Substantia nigra (tissue), 51 donors: ENCODE measurements at places on chromosomes 5 and 9.

DNA sequence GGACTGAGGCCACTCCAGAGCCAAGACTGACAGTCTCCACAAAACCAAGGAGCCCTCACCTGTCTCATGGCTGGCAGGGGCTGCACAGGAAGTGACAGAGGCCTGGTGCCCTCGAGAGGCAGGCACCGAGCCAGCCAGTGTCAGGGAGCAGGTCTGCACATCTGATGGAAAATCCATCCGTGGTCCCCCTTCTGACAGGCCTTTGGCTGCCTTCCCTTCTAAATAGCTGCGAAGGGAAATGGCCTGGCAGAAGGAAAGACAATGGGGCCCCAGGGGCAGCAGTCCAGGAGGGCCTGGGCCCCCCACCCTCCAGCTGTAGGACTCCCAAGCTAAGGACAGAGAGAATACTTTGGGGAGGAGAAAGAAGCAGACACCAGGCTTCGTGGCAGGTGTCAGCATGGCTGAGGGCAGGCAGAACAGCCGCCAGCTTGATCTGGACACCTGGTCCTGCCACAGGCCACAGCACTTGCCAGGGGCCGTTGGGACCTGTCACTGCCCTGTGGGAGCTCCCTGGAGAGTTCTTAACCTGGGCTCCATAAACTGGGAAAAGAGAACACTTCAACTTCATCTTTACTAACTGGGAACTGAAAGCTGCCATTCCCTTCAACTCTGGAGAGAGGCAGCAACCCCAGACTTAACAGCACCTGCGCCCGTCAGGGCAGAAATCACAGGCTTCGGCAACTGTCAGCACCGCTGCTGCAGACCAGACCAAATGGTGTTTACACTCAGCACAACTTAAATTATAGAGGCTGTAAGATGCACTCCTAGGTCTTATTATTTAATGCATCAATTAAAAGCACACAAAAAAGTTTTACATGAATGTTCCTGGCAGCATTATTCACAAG lies 22.0 kb downstream of the ADAMTS2 start:
- DNase-seq = no peak

- DNase-seq = peak; percentile 78
Observed at GRCh38 chr5:131263648-131264450, at the start of gene CDC42SE2. TSS of gene CDC42SE2 (plus strand) at chr5:131264053. CDS start at chr5:131359494, 95,441 bp downstream.

GRCh38 chr5:120539471-120539870 lies 75.4 kb downstream of the PRR16 start:
- no peak for DNase-seq

GRCh38 chr5:10466446-10467073 lies 24.9 kb downstream of the ROPN1L start:
- DNase-seq = no peak
